Thymus (tissue), 14 donors: ENCODE measurements at places on chromosomes 11 and 22. TPM values are rescaled to one million over a fixed set of nuclear protein-coding genes. Genes with fewer than 3 reads are reported as not detected.

Gene MS4A2
- 0.05 TPM for polyA plus RNA-seq

Gene SHANK2
- polyA plus RNA-seq, result 0.09 TPM

Gene NOX4
- polyA plus RNA-seq, result 6.8 TPM

Gene NLRP14
- 0.09 TPM for polyA plus RNA-seq

Gene SPI1
- 40.0 TPM for polyA plus RNA-seq

Gene DENND6B
- 8.3 TPM for polyA plus RNA-seq

Gene KRTAP5-9
- 0.48 TPM for polyA plus RNA-seq

Gene HOATZ
- polyA plus RNA-seq, result 1.2 TPM

Gene OR52N4
- polyA plus RNA-seq, result 0.73 TPM

Gene CECR2
- polyA plus RNA-seq, result 0.27 TPM

Gene ACAD8
- 37.9 TPM for polyA plus RNA-seq

Gene KRTAP5-11
- polyA plus RNA-seq, result not detected

Gene VPS11
- polyA plus RNA-seq, result 51.4 TPM

Gene KBTBD4
- polyA plus RNA-seq, result 13.3 TPM

Gene C11orf91
- polyA plus RNA-seq, result 0.14 TPM

Gene TCN2
- 10.2 TPM for polyA plus RNA-seq

Gene NCF4
- 24.0 TPM for polyA plus RNA-seq

Gene CATSPER1
- 0.34 TPM for polyA plus RNA-seq

Gene MMP3
- polyA plus RNA-seq, result 0.48 TPM

Gene SMC1B
- 0.11 TPM for polyA plus RNA-seq

Gene TMPRSS5
- 1.1 TPM for polyA plus RNA-seq

Gene BARX2
- 2.9 TPM for polyA plus RNA-seq

Gene DEUP1
- polyA plus RNA-seq, result 0.23 TPM

Gene ZFTA
- 10.3 TPM for polyA plus RNA-seq

Gene TSGA10IP
- polyA plus RNA-seq, result 0.05 TPM

Gene RFPL2
- 0.23 TPM for polyA plus RNA-seq

Gene MS4A13
- polyA plus RNA-seq, result not detected

Gene SERPIND1
- 0.11 TPM for polyA plus RNA-seq

Gene TNNI2
- polyA plus RNA-seq, result 13.4 TPM

Gene SERHL2
- 1.2 TPM for polyA plus RNA-seq

Gene CBLIF
- polyA plus RNA-seq, result 0.05 TPM

Gene SLC1A2
- 0.71 TPM for polyA plus RNA-seq
